ENCODE measurements at places on chromosomes 7 and 10.

- DNase-seq, result no peak
These were observed 33.0 kb downstream of the ZNF33A start for GRCh38 chr10:38043516-38043915.

DNA sequence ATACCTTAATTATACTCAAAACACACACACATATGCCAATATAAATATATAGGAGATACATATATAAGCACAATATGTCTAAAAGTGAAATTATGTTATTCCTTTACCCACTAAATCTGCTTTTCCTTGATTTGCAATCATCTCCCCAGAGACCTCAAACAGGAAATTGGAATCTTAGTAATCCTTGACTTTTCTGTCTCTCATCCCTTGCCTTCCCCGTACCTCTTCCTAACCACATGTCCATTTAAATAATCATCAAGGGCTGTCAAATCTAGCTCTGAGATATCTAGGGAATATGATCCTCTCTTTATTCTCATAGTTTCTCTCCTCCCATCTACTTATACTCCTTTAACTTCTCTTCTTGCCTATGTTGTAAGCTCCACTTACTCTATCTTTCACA, 336.6 kb downstream of the HGF start:
- DNase-seq, result no peak

- no peak for DNase-seq
These were observed 89.9 kb downstream of the ZNF277 start for GRCh38 chr7:112296432-112296831.

DNA sequence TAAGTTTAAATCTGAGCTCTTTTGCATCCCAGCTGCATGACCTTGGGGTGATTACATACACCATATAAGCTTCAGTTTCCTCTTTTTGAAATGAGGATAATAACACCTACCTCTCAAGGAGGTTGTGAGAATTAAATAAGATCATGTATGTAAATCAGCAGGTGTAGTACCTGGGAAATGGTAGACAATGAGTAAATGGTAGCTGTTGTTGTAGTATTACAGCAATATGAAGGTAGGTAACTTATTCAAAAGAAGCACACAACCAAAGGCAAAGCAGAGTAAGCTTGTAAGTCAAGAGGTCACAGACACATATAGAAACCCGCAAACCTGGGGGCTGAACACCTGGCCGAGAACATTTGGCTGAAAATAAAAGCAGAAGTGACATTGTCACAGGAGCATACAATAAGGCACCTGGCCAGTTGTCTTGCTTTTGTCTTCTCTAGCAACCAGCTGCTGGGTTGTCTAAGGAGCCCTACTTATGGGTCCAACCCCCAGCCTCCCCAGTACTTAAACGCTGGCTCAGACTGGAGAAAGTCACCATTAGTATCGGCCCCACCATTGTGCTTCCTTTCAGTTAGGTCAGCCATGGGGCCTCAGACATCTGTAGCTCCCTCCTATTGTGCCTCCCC, 203.6 kb upstream of the MKLN1 start:
- no peak for DNase-seq

- no peak for DNase-seq
These were observed 168.0 kb upstream of the ZNF32 start for GRCh38 chr10:43816351-43817321.

- DNase-seq, result no peak
These were observed 1.7 kb downstream of the SH2B2 start for GRCh38 chr7:102288285-102288930.

DNA sequence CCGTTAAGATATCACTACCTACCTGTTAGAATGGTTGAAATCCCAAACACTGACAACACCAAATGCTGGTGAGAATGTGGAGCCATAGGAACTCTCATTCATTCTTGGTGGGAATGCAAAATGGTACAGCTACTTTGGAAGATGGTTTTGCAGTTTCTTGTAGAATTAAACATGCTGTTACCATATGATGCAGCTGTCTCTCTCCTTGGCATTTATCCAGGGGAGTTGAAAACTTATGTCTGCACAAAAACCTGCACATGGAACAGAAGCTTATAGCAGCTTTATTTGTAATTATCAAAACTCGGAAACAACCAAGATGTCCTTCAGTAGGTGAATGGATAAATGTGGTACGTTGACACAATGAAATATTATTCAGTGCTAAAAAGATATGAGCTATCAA, 199.5 kb downstream of the BICC1 start:
- DNase-seq, result no peak

DNA sequence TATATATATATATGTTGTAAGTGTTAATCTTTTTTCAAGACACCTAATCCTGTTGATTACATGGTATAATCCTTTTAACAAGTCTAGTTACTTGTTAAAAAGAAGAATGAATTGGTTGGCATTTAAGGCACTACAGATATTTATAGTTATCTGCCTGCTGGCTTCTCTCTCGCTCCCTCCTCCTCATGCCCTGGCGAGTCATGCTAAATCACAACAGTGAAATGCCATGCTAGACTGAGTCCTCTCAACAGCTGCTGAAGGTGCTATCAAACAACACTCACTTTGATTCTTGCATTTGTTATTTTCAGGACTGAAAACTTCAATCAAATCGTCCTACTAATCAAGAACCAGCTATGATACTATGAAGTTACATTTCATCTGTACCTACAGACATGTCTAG, 15.4 kb downstream of the NRAP start:
- DNase-seq, result no peak

DNA sequence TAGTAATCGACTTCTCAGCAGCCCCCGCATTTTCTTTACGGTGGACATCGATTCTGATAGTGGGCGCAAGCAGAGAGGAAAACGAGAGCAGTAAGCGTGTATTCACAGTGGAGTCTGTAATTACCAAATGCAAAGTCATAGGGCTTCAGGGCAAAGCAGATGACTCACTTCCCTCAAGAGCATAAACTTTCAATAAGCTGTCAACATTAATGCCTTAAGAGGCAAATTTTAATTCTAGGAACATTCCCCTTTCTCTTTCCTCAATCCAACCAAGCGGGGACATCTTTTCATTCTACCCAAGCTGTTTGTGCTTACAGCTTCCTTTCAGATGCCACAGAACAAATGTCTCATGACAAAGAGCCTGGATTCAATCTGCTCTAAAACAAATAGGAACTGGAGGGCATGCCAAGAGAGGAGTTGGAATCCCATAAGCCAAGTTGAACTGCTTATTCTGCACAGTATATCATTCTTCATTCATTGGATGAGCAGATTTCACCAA, 48.6 kb downstream of the MALSU1 start:
- DNase-seq, result no peak

DNA sequence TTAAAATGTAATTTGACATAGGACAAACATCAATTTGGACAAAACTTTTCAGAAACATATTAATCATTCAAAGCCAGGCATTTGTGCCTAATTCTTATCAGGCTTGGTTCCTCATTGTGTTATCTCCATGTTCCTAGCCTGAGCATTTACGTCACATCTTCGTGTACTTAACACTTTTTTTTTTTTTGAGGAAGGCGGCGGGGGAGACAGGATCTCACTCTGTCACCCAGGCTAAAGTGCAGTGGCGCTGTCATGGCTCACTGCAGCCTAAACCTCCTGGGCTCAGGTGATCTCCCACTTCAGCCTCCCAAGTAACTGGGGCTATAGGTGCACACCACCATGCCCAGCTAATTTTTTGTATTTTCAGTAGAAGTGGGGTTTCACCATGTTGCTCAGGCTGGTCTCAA, 19.8 kb downstream of the HNRNPA2B1 start:
- DNase-seq, result no peak

- DNase-seq, result no peak
These were observed 186.7 kb upstream of the HGF start for GRCh38 chr7:81956520-81956919.
